IMR-90 (cell line): ENCODE measurements at places on chromosomes 11 and 22.

- DNase-seq = peak; percentile 88
Observed at GRCh38 chr11:76086743-76087635, 119.3 kb downstream of the WNT11 start.

DNA sequence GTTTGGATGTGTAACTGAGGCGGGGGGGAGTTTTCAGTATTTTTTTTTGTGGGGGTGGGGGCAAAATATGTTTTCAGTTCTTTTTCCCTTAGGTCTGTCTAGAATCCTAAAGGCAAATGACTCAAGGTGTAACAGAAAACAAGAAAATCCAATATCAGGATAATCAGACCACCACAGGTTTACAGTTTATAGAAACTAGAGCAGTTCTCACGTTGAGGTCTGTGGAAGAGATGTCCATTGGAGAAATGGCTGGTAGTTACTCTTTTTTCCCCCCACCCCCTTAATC, 2.3 kb downstream of the MALAT1 start:
- peak; percentile 42 for DNase-seq

DNA sequence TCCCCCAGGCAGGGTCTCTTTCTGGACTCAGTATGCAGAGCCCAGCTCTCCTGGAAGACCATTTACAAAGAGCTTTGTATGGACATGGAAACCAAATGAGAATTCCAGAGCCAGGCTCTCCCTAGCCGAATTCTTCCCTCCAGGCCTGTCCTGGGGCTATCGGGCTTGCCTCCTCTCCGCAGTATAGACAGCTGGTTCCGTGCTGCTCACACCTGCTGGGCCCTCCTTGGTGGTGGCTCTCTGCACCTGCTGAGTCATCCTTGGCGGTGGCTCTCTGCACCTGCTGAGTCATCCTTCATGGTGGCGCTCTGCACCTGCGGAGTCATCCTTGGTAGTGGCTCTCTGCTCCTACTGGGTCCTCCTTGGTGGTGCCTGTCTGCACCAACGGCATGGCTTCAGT, 743.5 kb downstream of the BRD1 start:
- DNase-seq = no peak

DNA sequence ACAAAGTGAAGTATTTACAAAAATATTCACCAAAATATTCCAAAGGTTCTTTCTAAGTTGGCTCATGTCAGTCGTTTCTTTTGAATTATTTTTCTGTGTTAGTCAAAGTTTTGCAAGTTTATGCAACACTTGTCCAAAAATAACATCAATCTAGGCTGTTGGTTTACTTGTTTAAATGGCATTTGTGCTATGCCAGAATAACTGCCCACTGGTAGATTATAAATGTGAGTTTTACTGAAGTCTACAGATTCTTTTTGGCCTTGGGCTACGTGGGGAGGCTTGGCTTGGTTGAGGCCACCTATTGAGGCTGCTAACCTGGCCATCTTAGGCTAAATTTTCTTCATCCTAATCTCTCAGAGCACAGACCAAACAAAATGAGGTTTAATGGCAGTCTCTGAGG, 1091.9 kb upstream of the RAG2 start:
- no peak for DNase-seq

DNA sequence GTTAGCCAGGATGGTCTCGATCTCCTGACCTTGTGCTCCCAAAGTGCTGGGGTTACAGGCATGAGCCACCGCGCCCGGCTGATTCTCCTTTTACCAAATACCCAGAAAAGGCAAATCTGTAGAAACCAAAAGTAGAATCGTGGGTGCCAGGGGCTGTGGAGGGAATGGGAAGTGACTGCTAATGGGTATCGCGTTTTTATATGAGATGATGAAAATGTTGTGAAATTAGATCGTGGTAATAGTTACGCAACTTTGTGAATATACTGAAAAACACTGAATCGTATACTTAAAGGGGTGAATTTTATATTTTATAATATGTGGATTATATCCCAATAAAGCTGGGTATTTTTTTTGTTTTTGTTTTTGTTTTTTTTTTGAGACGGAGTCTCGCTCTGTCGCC, 48.2 kb upstream of the CREB3L1 start:
- no peak for DNase-seq

- no peak for DNase-seq
Observed at GRCh38 chr11:62566247-62566646, 7.4 kb downstream of the EEF1G start.

DNA sequence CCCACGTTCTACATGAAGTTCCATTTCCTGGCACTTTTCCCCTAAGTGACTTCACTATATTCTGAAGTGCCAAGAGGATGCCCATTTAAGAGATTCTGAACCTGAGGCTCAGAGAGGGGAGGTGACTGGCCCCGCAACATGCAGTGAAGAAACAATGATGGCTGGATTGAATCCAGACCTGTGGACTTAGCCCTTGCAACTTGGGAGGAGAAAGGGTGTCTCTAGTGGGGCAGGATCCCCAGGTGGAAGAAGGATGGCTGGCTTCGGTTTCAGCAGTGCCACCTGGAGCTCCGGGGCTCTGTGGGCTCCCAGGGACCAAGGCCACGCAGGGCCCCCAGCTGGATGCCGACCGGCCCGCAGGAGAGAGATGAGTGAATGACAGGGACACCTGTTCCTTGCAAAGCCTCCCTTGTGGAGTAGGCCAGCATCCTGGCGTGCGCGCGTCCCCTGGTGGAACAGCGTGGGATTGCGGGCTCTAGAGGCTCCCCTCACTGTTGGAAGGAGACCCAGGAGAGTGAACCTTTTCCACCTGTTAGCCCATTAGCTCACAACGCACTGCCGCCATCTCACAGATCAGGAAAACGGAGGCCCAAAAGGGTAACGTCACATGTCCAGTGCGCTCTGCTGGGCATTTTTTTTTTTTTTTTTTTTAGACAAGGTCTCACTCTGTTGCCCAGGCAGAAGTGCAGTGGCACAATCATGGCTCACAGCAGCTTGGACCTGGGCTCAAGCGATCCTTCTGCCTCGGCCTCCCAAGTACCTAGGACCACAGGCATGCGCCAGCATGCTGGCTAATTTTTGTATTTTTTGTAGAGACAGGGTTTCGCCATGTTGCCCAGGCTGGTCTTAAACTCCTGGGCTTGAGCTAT, 104.7 kb downstream of the KIAA1671 start:
- DNase-seq = no peak

- no peak for DNase-seq
Observed at GRCh38 chr11:44104481-44105294, 9.2 kb downstream of the EXT2 start.

DNA sequence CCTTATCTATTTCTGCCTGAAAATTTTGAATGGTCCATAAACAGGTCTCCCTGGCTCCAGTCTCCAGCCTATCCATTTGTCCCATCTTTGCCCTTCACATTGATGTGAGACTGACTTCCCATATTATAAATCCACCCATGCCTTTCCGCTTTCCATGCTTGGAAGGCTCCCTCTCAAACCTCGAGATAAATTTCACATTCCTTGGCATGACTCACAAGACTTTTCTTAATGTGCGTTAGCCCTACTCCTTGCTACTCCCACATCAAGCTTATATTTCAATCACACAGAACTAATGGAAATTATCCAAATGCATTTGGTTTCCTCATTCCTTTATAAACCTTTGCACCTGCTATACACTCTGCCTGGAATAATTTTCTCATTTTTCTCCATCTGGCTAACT, 163.7 kb upstream of the NTM start:
- DNase-seq = no peak

DNA sequence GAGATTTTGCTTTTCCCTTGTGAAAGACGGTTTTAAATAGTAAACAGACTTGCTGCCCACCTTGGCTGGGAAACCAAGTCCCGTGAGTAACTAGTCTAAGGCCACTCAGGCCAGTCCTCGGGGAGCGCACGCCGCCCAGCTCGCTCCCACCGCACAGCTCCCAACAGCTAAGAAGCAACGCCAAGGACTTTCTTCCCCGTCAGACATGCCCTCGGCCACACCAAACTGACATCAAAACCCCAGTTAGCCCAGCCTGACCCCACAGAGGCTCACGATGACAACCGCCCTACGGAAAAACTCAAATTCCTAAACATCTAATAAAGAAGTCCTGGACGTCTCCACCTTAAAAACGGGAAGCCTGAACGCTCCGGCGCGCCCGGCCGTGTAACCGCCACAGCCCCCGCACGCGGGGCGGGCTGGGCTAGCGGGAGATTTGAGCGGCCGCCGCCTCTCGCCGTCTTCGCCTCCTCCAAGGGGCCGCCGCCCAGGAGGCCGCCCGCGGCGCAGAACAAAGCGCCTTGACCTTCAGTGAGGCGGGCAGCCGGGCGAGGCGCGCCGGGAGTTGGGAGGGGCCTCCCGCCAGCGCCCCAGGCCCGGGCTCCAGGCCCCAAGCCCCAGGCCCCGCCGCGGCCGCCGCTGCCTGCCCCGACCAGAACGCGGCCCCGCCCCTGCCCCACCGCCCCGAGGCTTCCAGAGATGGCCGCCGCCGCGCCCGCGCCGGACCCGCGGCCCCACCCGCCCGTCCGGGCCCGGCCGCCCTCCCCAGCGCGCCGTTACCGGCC, 486 bp downstream of the NAP1L4 start:
- peak; percentile 20 for DNase-seq

- peak; percentile 71 for DNase-seq
Observed at GRCh38 chr11:111665777-111666176, 63.5 kb downstream of the SIK2 start.

- DNase-seq = peak; percentile 26
Observed at GRCh38 chr11:2156416-2157182, 4.4 kb downstream of the INS start.

GRCh38 chr11:61745781-61746441, 6.5 kb upstream of the MYRF start:
- no peak for DNase-seq

DNA sequence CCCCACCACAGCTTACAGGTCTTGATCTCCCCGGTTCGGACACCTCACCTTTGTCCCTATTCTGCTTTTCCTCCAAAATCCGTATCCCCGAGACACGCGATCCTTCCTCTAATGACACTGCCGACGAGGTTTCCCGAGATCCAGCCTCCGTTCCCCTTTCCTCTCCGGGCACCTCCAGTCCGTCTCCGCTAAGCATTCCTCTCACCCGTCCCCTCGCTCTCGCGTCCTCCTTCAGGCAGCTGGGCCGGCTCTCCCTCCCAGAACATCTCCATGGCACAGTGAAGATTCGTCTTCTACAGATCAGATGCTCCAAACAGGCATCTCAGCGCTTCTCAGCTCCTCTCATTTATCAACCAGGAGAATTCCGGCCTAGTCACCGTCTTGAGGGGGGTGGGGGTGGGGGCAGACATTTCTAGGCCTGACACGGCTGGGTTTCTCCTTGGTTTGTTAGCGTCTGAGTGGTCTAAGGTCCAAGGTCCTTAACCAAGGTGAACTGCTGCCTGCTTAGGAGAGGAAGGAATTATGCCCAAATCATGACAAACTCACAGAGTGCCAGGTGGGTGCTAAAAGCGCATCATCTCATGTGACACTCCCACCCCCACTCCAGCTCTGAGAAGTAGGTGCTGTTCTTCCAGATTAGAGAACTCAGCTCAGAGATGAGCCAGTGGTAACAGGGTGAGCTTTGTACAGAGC, at the start of gene SPTBN2:
Gene SPTBN2, minus strand, starts transcription at position 524 of the 693 bp plus-strand sequence. CDS start 7,976 bp downstream, outside the sequence.
- DNase-seq = no peak

DNA sequence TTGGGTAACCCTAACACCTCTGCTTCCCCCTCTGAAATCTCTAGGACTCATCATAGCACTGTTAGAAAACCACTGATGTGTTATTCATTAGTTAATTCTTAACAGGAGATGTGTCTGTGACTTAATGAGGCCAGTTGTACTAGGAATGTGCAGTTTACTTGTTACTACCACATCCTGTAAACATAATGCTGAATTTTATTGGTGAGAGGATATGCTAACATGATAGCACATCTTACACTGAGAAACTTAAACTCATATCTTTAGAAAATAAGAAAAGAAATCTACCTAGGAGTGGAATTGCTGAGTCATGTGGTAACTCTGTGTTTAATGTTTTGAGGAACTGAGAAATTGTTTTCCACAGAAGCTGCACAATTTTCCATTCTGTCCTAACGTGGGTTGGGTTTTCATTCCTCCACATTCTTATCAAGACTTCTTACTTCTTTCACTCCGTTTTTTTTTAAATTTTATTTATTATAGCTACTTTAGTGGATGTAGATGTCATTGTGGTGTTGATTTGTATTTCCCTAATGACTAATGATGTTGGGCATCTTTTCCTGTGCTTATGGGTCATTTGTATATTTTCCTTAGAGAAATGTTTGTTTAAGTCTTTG, 33.7 kb downstream of the RNF121 start:
- peak; percentile 65 for DNase-seq

DNA sequence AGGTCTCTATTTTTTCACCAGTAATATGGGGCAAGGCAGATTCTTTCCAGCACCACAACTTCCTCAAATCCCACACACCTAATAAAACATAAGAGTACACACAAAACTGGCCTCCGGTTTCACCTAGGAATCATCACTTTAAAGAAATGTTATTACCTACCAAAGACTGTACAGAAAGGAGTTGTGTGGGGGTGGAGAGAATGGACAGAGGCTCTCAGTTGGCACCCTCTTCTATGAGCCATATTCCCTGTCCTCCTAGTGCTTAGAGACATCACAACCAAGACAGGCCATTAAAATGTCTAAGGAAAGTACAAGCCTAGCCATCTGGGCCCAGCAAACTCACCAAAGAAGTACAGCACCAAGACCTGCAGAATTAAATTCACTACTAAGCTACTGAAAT, 56.1 kb downstream of the RBFOX2 start:
- DNase-seq = no peak

DNA sequence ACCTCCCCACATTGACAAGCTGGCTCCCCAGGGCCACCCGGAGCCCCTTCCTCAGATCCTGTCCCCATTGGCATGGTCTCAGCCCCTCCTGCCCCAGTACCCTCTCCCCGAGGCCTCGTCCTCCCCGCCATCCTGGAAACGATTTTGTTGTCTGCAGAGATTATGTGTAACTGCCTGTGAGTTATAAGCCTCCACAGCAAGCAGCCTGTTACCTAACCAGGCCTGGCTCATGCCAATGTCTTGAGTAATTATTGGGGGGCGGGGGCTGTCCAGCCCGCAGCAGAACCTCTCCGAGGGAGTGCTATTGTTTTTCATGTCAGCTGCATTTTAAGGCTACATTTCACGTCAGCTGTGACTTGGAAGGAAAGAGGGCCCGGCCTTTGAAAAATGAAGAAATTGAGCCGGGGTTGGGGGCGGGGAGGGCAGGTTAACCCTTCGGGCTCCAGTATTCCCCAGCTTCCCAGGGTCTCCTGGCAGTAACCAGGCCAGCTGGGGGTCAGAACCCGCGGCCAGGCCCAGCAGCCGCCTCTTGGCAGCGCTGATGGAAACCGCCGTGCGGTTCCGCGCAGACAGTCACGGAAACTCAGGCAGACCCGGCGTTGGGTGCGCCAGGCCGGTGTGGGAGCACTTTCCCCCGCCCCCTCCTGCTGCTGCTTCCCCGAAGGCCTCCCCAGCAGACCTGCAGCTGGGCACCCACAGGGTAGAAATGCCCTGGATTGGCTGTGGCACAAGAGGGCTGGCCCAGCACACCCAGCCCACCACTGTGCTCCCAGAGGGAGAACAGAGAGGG, 59.5 kb downstream of the CDKN1C start:
- DNase-seq = peak; percentile 95

DNA sequence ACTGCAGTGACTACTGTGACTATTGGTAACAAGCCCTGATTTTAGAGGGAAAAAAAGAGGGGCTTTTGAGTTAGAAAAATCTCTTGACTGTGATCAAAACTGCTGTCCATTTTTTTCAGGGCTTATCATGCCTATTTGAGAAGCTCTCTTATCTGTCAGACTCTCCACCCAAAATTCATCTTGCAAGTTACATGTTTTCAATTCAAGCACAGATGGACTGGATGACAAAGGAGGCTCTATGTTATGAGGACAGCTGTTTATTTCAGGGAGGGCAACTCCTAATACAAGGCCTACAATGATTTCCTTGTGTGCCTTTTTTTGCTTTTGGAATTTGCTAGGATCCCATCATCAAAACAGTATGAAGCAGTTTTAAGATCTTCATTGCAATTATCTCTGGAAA, 35.2 kb upstream of the USP47 start:
- no peak for DNase-seq
